Effector memory CD4-positive, alpha-beta T cell (primary cell): ENCODE measurements at places on chromosomes 6 and 20.

DNA sequence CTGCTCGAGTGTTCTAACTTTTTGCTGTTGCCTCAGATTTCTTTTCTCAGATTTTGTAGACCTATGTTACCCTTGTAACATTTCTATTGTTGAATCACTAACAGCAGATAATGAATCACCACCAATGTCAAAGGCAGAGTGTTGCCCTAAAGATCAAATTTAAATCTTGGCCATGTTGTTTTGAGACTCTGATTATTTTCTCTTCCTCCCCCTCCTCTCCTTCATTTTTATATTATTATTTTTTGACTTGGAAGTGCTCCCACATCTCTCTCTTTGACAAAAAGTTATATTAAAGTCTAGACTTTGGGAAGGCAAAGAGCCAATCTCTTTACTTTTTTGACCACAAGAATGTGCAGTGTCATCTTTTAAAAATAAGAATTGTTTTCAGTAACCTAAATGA, 422.7 kb downstream of the NKAIN2 start:
- no peak overlapping the region for H3K4me3 ChIP-seq
- H3K27ac ChIP-seq = no peak overlapping the region
- DNase-seq = no peak
- H3K36me3 ChIP-seq = no peaks in the 10 kb centered on the region
- no peaks in the 10 kb centered on the region for H3K27me3 ChIP-seq

GRCh38 chr6:131654326-131654725, 17.2 kb downstream of the ENPP3 start:
- no peaks in the 10 kb centered on the region for H3K27me3 ChIP-seq
- no peaks in the 10 kb centered on the region for H3K4me1 ChIP-seq
- no peak overlapping the region for H3K4me3 ChIP-seq
- DNase-seq = no peak
- H3K36me3 ChIP-seq = no peaks in the 10 kb centered on the region

GRCh38 chr6:19831358-19831757, 5.8 kb upstream of the ID4 start:
- no peak overlapping the region for H3K27ac ChIP-seq
- H3K27me3 ChIP-seq = no peaks in the 10 kb centered on the region
- no peak overlapping the region for H3K4me3 ChIP-seq
- H3K36me3 ChIP-seq = no peaks in the 10 kb centered on the region
- DNase-seq = no peak

GRCh38 chr6:40882323-40882997, 156.6 kb downstream of the UNC5CL start:
- no peaks in the 10 kb centered on the region for H3K36me3 ChIP-seq
- no peaks in the 10 kb centered on the region for H3K27me3 ChIP-seq

GRCh38 chr6:15623276-15624116, 39.3 kb downstream of the DTNBP1 start:
- DNase-seq = no peak
- H3K4me3 ChIP-seq = no peak overlapping the region
- no peaks in the 10 kb centered on the region for H3K27me3 ChIP-seq
- H3K4me1 ChIP-seq = no peaks in the 10 kb centered on the region
- H3K27ac ChIP-seq = no peak overlapping the region
